Nephron progenitor cell (in vitro differentiated cells): ENCODE measurements at places on chromosomes 5 and 9.

GRCh38 chr5:52469420-52469819 is 318.3 kb upstream of the ITGA1 start:
- no peak for DNase-seq

DNA sequence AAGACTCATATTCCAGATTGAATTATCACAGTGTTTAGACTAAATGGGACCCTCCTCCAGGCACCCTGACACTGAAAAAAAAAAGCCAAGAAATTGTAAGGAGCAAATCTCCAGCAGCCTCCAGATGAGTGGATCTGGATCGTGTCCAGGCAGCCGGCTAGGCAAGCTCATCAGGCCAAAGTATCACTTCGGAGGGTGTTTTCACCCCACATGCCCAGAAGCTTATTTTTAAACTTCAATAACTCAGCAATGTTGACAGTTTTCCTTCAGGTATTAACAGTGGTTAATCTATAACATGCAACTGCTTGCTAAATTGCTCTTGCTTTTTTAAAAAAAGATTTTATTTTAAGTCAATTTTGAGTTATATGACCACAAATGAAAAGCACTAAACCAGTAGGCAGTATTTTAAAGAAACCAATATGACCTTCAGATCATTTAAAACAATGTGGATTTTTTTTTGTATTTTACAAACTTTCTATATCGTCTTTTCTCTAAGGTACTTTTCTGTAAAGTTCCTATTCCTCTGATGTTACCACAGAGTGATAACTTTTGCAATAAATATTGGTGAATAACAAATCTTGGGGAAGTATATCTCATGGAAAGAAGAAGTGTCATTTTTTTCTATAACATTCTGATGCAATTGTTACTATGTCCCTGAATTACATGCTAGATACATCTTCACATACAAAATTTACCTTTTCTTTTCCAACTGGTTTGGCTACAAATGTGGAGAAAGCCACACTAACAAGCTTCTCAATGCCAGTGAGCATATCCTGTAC is 30.7 kb downstream of the ACOT12 start:
- DNase-seq = no peak

DNA sequence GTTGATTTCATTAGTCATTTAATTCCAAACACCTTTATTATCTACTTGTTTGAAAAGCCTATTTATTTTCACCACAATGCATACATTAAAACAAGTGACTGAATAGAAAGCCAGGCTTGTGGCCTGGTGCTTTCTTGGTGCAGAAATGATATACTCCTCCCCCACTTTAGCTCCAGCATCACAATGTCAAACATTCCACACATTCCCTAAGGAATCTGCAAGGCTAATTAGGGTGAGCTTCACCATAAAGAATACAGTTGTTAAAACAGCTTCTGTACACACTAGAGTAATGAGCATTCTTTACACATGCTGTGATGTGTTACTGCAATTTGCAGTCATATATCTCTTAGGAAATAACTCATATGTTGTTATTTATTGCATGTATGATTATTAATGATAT is 705.7 kb downstream of the CETN3 start:
- DNase-seq = peak; percentile 4

GRCh38 chr5:140557136-140557805 is at the start of gene SRA1:
Gene SRA1, minus strand, starts transcription at chr5:140557473. Its CDS starts 21 bp downstream, at chr5:140557452.
- DNase-seq = peak; percentile 93

- DNase-seq = no peak
Measured at GRCh38 chr5:140261403-140262171, 41.3 kb downstream of the PFDN1 start.

DNA sequence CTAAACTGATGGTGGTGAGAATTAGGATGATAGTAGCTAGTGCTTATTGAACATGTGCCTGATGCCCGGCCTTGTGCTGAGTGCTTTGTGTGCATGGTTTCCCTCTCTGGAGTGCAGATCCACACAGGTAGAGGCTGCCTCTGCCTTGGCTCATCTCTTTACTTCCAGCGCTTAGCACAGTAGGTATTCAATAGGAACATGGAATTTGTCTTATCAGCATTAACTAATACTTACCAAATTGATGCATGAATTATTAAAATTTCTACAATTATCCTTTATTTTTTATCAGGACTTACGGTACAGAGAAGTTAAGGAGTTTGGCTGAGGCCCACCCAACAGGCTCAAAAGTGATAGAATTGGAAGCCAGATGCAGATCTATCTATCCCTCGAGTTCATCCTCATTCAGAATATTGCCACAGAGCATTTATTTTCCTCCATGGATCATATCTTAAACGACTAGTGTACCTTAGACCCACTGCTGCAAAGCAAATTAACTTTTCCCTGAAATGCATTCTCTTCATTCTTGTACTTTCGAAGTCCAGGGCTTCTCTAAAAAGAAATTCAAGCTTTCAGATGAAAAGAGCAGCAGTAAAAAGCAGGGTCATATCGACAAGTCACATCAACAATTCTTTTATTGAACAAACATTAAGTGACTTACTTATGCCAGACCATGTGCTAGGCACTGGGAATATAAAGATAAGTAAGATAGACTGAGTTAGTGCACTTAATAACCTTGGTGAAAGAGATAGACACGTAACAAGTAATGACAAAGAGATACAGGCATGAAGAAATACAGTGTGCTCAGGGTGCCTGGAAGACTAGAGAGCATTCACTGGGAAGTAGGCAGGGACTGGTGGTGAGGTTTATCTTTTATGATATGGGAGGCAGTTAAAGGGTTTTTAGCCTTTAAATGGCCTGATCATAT is 290.0 kb downstream of the ARRDC3 start:
- no peak for DNase-seq

GRCh38 chr5:149931992-149932436 is 12.6 kb downstream of the PDE6A start:
- DNase-seq = no peak
